GM23338 (cell line): ENCODE measurements at places on chromosomes 5 and 9. TPM values are rescaled to one million over a fixed set of nuclear protein-coding genes. Genes with fewer than 3 reads are reported as not detected.
A peak's percentile ranks its signal among the peaks of the same experiment; 100 is the strongest.

The DNAH5 gene
- total RNA-seq = 0.19 and 0.56 TPM in 2 replicates

The GNG10 gene
- 49.9 and 62.1 TPM in 2 replicates for total RNA-seq

The MTAP gene
- total RNA-seq = 70.0 and 71.8 TPM in 2 replicates

DNA sequence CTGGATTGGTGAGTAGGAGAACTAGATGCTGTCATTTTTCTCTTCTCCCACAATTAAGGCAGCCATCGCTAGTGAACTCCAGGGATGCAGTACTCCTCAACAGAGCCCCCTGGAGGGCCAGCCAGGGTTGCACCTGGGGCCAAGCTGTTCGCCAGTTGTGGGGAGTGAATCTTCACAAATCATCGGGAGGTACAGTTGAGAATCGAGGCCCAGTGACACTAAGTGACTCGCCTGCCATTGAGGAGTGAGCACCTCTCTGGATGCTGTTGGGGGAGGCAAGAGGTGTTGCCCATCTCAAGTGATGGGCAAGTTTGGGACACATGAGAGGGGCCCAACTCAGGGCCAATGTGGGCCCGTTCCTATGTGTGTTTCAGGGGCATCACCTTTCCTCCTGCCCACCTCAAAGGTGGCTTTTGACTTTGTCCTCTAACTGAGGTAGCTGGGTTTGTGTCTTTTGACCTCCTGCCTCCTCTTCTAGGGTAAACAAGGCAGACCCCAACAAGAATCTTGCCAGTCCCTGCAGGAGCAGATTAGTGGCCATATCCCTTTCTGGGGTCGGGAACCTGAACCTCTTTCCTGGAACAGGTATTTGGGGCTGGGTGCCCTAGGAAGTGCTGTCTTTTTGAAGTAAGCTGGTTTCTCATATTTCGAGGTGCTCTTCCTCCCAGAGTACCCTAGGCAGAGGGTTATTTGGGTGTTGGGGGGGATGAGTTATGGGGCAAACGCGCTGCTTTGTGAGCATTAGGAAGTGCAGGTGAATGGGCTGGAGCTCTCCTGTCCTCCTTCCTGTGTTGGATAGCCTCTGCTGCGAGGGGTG, 181.2 kb downstream of the MACROH2A1 start:
- DNase-seq = peak; percentile 38

DNA sequence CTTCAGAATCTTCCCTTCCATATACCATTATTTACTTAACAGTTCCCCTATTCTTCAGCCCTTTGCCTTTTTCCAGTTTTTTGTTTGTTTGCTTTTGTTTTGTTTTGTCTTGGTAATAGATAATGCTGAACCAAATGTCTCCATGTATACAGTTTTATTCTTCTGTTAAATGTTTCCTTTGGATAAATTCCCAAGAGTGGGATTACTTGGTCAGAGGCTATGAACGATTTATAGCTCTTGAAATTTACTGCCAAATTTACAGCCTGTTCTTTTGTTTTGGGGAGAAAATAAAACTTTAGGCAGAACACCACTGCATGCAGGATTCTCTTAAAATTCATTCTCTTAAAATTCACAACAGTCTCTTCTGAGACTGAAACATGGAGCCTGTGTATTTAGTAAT, 38.6 kb downstream of the NR4A3 start:
- DNase-seq = no peak

DNA sequence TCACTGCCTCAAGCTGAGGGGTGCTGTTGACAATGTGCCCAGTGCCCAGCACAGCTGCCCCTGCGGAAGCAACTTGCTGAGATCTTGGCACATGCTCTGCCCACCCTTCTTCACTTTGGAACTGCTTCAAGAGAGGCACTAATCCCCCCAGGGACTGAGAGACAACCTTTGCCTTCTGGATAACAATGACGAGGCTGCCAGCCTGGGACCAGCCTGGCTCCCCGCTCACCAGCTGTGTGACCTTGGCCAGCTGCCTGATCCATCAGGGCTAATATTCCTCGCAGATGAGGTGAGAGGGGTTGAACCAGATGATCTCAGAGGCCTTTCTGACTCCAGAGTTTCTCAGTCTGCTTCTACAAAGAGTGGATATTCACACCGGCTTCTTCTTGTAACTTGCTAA, 81.0 kb downstream of the SHB start:
- DNase-seq = no peak

- DNase-seq = no peak
Measured at GRCh38 chr9:102700936-102701335, 294.2 kb upstream of the CYLC2 start.

- DNase-seq = no peak
Measured at GRCh38 chr9:116452634-116453033, 234.5 kb upstream of the TRIM32 start.

- DNase-seq = no peak
Measured at GRCh38 chr5:126248611-126249010, 174.6 kb upstream of the GRAMD2B start.

- no peak for DNase-seq
Measured at GRCh38 chr5:113574417-113574816, 60.9 kb downstream of the YTHDC2 start.
